SK-N-SH (cell line): ENCODE measurements at places on chromosomes 5 and 9. TPM values are rescaled to one million over a fixed set of nuclear protein-coding genes. Genes with fewer than 3 reads are reported as not detected.

DNA sequence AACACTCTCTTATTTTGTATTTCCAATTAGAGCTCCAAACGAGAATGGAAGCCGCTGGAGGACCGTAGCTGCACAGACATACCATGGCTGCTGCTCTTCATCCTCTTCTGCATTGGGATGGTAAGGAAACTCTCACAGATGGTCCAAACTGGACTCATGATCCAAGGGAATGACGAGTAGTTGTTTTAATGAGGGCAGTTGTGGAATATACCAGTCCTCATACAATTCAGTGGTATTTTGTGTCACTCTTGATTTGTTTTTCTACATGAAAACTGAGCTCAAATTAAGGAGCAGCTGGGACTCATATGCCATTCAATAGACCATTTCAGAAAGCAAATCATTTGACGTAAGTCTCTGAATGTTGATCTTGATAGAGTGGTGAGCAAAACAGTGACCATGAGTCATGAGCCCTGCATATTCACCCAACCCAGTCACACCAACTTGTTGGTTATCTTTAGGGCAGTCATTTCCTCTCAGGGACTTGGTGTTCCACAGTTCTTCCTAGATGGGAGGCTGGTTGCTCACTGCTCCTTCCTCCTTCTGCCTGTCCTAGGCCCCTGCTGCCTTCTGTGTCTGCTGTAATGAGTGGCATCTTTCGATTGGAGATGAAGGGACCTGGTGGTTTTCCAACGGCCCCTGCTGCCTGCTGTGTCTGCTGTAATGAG lies 54.9 kb downstream of the SLC44A1 start:
- no peaks in the 10 kb centered on the region for H3K27me3 ChIP-seq
- no peak overlapping the region for H3K27ac ChIP-seq
- DNase-seq, result no peak
- H3K4me3 ChIP-seq, result no peak overlapping the region

DNA sequence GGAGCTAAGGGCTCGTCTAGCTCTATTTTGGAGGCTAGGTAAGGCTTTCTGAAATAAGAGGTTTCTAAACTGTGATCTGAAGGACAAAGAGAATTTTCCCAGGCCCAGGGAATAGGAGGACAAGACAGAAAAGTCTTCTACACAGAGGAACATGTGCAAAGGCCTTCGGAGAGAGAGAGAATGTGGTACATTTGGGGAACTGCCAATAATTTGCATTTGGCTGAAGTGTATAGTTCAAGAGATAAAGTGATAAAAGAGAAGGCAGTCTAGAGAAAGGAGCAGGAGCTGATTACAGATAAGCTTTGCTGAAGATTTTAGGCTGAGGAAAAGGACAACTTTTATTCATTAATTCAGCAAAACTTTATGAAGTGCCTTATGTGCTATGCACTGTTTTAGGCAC lies 214.4 kb upstream of the ELL2 start:
- no peaks in the 10 kb centered on the region for H3K27me3 ChIP-seq
- H3K4me3 ChIP-seq, result no peak overlapping the region
- H3K36me3 ChIP-seq, result no peaks in the 10 kb centered on the region
- H3K27ac ChIP-seq, result peak overlapping the region; percentile 50; the same call in 1 of the 2 replicates
- peaks cover 16% of the 10 kb centered on the region; the same call in 1 of the 2 replicates for H3K4me1 ChIP-seq

DNA sequence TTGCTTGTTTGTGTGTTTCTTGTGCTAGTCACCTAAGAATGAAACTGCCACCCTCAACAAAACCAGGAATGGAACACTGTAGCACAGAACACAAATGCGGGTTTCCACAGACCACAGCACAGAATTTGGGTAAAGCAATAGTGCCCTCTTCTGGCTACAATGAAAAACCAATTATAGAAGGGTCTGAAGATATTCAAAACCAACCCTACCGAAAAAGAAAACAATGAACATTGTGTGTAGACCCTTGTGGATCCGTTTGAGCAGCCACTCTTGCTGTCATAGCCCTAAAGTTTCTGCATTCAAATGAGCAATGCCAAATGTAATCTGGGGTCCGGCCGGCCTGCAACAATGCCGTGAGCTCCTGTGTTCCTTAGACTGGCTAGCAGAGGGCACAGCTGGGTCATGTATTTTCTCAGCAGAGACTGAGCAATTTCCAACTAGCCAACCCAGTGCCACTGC lies 8.3 kb upstream of the ENC1 start:
- peaks cover 11% of the 10 kb centered on the region; the same call in 1 of the 2 replicates for H3K4me1 ChIP-seq
- H3K36me3 ChIP-seq, result no peaks in the 10 kb centered on the region
- H3K4me3 ChIP-seq, result no peak overlapping the region
- no peak overlapping the region for H3K27ac ChIP-seq

DNA sequence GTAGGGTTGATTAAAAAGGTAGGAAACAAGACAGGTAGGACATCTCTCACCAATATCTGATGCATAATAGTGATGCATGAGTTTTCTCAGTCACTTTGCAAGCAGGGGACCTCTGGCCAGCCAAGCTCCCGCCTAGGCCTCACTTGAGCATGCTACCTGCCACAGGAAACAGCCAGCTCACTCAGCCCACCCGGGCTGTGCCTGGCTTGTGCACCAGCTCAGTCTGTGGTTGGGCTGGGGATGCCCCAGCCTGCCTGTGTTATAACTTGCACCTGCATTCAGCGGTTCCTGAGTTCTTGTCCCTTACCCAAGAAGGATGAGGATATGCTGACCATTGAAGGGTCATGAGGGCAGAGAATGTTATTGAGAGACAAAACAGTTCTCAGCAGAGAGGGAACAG lies 172.8 kb upstream of the PLCXD3 start:
- no peak overlapping the region for H3K4me3 ChIP-seq
- H3K27ac ChIP-seq, result no peak overlapping the region
- no peaks in the 10 kb centered on the region for H3K4me1 ChIP-seq
- H3K27me3 ChIP-seq, result no peaks in the 10 kb centered on the region; the same call in 1 of the 2 replicates
- no peak for DNase-seq

DNA sequence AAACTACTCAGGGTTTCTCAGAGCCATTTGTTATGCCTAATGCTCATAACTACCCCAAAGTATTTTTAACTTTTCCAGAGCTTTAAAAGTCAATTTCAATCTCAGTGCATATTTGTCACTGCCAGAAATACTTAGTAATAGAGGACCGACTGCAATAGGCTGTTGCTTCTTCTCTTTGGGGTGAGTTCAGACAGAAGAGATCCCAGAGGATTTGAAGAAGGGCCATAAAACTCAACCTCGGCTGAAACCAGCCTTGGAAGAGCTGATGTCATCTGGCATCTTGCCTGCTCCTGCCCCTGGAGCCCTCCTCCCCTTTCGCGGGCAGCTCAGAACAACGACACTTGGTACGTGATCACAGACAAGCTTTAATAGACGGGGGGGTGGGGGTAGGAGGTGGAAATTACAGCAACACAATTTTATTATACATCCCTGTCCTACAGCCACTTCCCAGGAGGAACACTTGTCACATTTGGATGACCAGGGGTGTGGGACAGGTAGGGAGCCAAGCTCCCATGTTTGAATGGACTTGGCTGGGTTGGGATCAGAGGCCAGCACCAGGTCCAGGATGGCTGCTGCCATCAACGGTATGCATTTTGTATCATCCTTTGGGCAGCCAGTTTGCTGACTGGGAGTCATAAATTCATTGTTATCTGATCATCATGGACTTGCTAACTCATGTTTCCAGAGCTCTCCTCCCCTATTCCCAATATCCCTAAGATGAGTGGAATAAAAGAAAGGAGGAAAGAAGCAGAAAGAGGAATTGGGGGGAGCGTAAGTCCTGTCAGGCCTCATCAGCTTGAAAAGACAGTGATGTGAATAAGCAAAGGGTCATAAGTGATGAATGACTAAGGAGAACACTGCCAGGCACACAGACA lies 186.6 kb upstream of the PANK3 start:
- DNase-seq, result peak; percentile 59
- peaks cover 16% of the 10 kb centered on the region for H3K36me3 ChIP-seq
- peak overlapping the region; percentile 52 for H3K27ac ChIP-seq
- H3K4me3 ChIP-seq, result no peak overlapping the region
- peaks cover 69% of the 10 kb centered on the region for H3K4me1 ChIP-seq
- H3K27me3 ChIP-seq, result no peaks in the 10 kb centered on the region

DNA sequence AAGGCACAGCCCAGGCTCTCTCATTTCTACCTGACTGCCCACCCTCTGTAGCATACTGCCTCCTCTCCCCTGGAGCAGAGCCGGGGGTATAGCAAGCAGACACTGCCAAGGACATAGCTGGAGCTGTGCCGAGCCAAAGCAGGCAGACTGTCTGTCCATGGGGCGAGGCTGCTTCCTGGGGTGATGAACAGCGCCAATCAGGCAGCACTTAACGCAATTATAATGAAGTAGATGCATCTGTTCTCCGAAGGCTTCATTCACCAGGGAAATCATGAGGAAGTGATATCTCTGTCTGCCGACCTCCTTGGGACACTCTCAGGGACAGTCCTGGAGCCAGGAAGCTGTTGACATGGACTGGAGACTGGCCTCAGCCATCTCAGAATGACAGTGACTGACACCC lies 230.7 kb downstream of the ASTN2 start:
- no peaks in the 10 kb centered on the region for H3K27me3 ChIP-seq
- DNase-seq, result peak; percentile 71
- no peak overlapping the region for H3K4me3 ChIP-seq
- H3K4me1 ChIP-seq, result no peaks in the 10 kb centered on the region
- no peaks in the 10 kb centered on the region for H3K36me3 ChIP-seq

DNA sequence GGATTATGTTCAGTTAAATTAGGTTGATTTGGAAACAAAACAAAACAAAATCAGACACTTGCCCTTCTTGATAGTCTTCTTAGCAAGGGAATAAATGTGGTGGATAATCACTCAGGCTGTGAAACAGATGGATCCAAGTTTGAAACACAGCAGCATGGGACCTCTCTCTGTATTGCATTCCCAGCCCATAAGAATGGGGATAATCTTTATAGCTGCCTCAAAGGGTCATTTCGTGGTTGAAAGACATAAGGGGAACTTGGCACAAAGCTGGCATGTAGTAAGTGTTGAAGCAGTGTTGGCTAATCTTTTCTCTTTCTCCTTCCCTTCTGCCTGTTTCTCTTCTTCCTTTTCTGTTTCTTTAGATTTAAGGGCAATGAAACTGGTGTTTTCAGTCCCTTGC lies 333.9 kb upstream of the TLE4 start:
- no peak overlapping the region for H3K4me3 ChIP-seq
- no peak for DNase-seq
- H3K4me1 ChIP-seq, result no peaks in the 10 kb centered on the region

- no peak overlapping the region for H3K27ac ChIP-seq
- no peaks in the 10 kb centered on the region for H3K27me3 ChIP-seq
- H3K4me3 ChIP-seq, result no peak overlapping the region
- DNase-seq, result peak; percentile 15
- H3K4me1 ChIP-seq, result peaks cover 8% of the 10 kb centered on the region; the same call in 1 of the 2 replicates
- no peaks in the 10 kb centered on the region for H3K36me3 ChIP-seq
Observed at GRCh38 chr9:70479880-70480291, 65.4 kb upstream of the KLF9 start.

DNA sequence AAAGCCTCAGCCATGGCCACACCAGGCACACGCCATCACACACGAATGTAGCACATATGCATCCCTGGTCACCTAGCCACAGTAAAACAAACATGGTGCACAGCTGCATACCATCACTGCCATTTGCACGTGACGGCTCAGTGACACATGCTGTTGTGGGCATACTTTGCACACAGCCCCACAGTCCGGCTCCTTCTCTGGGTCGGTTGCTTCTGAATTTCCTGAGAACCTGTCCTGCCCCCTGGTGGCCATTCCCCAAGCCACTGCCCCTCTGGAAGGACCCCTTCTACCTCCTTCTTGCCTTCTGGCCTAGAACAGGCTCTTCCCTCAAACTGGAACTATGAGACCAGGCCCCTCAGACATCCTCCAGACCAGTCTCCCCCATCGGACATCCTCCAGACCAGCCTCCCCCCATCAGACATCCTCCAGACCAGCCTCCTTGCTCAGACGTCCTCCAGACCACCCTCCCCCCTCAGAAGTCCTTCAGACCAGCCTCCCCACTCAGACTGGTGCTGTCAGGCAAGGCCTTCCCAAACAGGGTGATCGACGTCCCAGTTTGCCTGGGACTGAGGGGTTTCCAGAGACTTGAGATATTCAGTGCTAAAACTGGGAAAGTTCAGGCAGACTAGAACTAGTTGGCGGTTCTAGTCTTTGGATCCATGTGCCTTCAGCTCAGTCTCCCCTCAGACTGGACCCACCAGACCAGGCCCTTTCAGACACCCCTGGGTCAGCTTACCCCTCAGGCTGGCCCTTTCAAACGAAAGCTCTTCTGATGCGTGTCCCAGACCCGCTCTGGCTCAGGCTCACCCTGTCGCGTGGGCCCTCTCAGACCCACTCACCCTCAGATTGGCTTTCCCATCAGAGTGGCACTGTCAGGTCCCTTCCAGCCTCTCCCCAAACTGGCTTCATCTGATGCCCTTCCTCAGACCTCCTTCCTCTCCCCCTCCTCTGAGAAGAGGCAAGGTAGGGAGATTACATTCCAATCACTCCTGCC lies 24.3 kb upstream of the ENHO start:
- H3K27me3 ChIP-seq, result peaks cover 5% of the 10 kb centered on the region; the same call in 1 of the 2 replicates
- H3K4me1 ChIP-seq, result no peaks in the 10 kb centered on the region
- peak; percentile 65 for DNase-seq
- H3K27ac ChIP-seq, result no peak overlapping the region
- no peak overlapping the region for H3K4me3 ChIP-seq

DNA sequence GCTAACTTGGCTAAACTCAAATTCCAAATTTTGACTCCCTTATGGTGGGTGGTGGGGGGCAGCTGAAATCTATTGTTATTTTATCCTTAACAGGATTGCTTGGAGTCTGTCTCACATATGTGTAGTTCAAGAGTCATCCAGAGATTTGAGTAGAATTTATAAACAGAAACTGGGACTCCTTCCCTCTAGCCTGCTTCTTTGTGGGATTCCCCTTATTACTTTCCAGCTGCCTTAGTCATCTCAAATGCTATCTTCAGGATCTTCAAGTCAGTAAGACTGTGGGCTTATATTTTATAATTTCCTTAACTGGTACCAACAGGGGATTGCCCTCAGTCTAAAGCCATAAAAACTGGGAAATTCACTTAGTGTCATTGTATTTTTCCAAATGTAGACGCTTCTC lies 55.5 kb downstream of the NNT start:
- no peaks in the 10 kb centered on the region for H3K27me3 ChIP-seq
- H3K4me1 ChIP-seq, result no peaks in the 10 kb centered on the region
- no peak overlapping the region for H3K4me3 ChIP-seq
- peaks cover 45% of the 10 kb centered on the region for H3K36me3 ChIP-seq
- no peak for DNase-seq
- peak overlapping the region; percentile 54 for H3K27ac ChIP-seq

The ZCCHC10 gene
- polyA plus RNA-seq, result 26.3 and 28.4 TPM in 2 replicates

The MCIDAS gene
- polyA plus RNA-seq, result not detected in 2 replicates

The CCDC192 gene
- polyA plus RNA-seq, result not detected in 2 replicates

The CCL27 gene
- polyA plus RNA-seq, result 0.10 TPM in 1 of 2 replicates, not detected in the other

The SOX30 gene
- polyA plus RNA-seq, result 0.10 and 0.13 TPM in 2 replicates

The PLAC8L1 gene
- 0.21 and 0.55 TPM in 2 replicates for polyA plus RNA-seq

The AMBP gene
- polyA plus RNA-seq, result 0.16 and 0.18 TPM in 2 replicates

The ZDHHC11 gene
- polyA plus RNA-seq, result 0.65 and 0.76 TPM in 2 replicates

The HSPB3 gene
- polyA plus RNA-seq, result 3.3 TPM in 2 replicates
